ENCODE measurements at places on chromosomes 6 and 20. TPM values are rescaled to one million over a fixed set of nuclear protein-coding genes. Genes with fewer than 3 reads are reported as not detected.

EBF4 gene
- total RNA-seq, result 3.5 TPM

HCK gene
- 0.03 TPM for total RNA-seq

OLIG3 gene
- not detected for total RNA-seq

CST7 gene
- total RNA-seq, result not detected

RAET1E gene
- total RNA-seq, result 3.2 TPM

APOM gene
- total RNA-seq, result 3.2 TPM

PBX2 gene
- 21.1 TPM for total RNA-seq

UST gene
- total RNA-seq, result 2.9 TPM

CCN6 gene
- total RNA-seq, result not detected
